ENCODE measurements at places on chromosomes 12 and 14. TPM values are rescaled to one million over a fixed set of nuclear protein-coding genes. Genes with fewer than 3 reads are reported as not detected.
A peak's percentile ranks its signal among the peaks of the same experiment; 100 is the strongest.

DNA sequence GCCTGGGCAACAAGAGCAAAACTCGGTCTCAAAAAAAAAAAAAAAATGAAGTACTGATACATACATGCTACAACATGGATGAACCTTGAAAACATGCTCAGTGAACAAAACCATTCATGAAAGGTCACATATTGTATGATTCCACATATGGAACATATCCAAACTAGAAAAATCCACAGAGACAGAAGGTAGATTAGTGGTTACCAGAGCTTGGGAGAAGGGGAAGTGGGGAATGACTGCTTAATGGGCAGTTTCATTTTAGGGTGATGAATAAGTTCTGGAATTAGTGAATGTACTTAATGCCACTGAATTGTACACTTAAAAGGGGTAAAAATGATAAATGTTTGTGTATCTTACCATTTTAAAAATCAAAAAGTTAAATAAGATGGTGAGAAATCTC is 2.7 kb downstream of the ITGB7 start:
- DNase-seq: no peak

The TAS2R42 gene
- total RNA-seq: not detected

- no peak for DNase-seq
Observed at GRCh38 chr12:115946867-115947695, 330.4 kb downstream of the MED13L start.

The PLEKHH1 gene
- total RNA-seq: 46.3 TPM

DNA sequence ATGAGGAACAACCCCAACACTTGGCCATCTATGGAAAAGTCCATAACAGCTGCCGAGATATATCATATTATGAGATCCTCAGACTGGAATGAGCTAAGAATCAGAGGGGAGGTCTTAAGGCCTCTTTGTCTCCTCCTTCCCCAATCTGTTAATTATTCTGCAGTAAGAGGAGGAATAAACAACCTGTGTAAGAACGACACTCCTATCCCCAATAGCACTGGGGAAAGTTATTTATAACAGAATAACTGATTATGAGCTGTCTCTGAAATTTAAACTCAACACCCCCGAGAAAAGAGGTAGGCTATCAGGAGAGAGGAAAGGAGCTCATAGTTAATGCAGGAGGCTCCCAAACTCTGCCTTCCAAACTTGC is 68.0 kb downstream of the NIN start:
- no peak for DNase-seq

The FIGNL2 gene
- total RNA-seq: 0.91 TPM

DNA sequence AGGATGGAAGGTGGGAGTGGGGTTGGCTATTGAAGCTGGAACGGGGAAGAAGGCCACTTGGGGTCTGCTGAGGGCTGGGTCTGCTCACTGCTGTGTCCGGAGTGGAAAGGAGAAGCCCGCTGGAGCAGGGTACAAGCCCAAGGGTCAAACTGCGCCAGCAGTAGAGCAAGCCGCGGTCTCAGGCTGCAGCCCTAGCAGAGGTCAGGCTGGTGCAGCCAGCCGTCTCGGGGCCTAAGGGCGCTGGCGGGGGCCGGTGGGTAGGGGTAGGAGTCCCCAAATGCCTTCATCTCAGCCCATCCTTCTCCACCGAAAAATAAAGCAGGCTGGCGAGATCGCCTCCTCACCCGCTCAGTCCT is 718 bp upstream of the JDP2 start:
- no peak for DNase-seq

The ACOT4 gene
- total RNA-seq: 4.7 TPM

The DGLUCY gene
- 141 TPM for total RNA-seq

DNA sequence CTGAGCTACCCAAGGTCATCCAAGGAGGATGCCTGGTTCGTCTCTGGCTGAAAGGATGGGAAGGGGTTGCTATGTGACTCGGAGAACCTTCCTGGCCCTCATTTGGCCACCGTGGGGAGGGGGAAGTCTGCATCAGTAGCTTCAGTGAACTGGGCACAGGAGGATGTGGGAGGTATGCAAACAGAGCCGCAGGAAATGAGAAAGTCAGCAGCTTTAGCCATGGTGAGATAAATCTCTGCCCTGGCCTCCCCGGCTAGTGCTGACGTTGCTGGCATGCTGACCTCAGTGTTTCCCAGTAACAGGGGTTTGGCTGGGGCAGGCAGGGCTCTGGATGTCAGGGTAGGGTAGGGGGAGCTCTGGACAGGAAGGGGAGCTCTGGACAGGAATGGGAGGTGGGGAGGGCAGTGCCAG is 2.3 kb upstream of the CEBPE start:
- peak; percentile 61 for DNase-seq

DNA sequence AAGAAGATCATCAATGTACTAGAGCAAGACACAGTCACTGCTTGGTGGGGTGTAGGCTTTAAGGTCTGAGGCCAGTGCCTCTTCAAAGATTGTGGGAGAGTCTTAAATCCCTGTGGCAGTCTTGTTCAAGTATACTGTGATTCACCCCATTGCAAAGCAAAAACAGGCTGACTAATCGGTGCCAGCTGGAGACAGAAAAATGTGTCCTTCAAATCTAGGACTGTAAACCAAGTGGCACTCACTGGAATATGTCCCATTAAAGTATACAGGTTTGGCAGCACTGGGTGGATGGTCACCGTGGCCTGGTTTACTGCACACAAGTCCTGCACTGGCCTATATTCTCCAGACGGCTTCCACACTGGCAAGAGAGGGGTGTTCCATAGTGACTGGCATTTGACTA is 1315.3 kb downstream of the TMEM121 start:
- no peak for DNase-seq

- DNase-seq: no peak
Observed at GRCh38 chr12:103811791-103812190, 29.2 kb downstream of the NT5DC3 start.

GRCh38 chr12:69059465-69060457 is 126.8 kb upstream of the CPM start:
- no peak for DNase-seq

DNA sequence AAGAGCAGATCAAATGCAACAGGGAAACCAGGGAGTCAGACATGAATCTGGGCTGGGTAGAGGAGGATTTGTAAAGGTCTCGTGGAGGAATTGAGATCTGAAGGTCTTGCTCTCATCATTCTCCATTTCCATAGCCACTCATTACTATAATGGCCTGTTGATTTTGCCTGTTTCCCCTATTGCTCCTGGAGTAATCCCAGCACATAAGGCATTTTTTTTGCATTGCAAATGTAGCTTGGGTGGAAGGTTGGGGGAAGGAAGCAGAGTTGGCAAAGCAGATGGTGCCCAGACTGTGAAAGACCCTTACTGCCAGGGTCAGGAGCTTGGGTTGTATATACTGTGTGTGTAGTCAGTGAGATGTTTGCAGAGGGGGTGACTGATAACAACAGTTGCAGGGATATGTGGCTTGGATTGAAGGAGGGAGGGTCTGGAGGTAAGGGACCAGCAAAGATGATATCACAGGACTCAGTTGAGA is 116.0 kb downstream of the TTC6 start:
- no peak for DNase-seq

The DNAAF2 gene
- 5.5 TPM for total RNA-seq

- no peak for DNase-seq
Observed at GRCh38 chr14:85093631-85094330, 436.2 kb upstream of the FLRT2 start.

- DNase-seq: no peak
Observed at GRCh38 chr14:74545386-74545785, 51.8 kb downstream of the ISCA2 start.

The RASSF9 gene
- total RNA-seq: 2.0 TPM

Measured in ureter (tissue), 1 donor.